ENCODE measurements at places on chromosomes 7 and 10.
A peak's percentile ranks its signal among the peaks of the same experiment; 100 is the strongest.

DNA sequence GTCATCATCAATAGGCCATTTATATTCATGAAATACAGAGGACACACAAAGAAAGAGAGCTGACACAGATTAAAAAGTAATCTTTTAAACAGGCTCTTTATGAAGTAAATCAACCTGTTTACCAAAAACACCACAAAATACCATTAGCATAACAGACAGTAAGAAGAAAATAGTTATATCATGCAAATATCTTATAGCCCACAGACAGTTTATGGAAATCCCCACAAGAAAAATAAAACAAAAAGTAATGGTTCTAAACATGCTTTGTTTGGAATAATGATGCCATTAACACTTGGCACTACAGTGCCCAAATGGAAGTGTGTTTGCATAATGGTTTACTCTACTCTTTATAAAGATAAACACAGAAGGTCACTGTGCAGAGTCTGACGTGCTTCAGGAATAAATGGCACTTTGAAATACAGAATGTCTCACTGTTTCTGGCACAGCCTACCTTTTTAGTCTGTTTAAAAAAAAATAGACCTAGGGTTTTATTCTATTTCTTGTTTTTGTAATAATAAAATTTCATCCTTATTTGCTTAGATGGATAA is 30.1 kb downstream of the SEMA3D start:
- DNase-seq = no peak

DNA sequence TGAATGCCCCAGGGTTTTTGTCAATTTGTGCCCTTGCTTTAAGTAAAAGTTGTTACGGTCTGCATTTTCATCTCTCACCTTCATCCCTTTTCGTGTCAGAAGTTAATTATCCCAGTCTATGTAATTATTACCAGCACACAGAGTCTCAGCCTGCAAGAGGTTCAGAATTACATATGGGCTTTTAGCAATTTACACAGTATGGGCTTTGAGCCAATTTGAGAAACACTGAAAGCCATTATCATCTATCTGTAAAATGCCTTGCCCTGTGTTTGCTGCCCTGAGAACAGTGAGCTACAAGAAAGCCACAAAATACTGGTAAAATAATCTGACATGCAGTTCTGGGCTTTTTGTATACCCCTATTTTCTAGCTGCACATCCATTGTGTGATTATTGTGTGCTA is 125.6 kb upstream of the STEAP4 start:
- no peak for DNase-seq

GRCh38 chr7:73903321-73904218 is 42.6 kb downstream of the TMEM270 start:
- no peak for DNase-seq

DNA sequence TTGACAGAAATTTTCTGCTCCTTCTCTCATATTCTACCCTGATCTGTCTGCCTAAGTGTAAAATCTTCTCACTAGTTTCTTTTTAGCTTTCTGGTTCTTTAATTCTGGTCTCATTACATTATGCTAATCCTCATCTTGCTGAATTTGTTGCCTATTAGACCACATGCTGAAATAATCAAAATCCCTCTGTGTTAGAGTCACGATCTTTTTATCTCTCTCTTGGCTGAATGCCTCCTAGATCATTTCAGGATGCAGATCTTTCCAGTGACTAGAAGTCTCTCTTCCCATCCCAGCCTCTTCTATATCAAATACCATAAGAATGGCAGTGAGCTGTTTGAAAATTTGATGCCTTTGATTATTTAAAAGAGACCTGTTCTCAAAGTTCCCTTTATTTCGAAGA is 661.9 kb downstream of the SORCS1 start:
- no peak for DNase-seq

- no peak for DNase-seq
These were observed 48.7 kb downstream of the UPF2 start for GRCh38 chr10:11993834-11994468.

GRCh38 chr7:108129018-108129965 is 869 bp downstream of the LAMB4 start:
- no peak for DNase-seq

DNA sequence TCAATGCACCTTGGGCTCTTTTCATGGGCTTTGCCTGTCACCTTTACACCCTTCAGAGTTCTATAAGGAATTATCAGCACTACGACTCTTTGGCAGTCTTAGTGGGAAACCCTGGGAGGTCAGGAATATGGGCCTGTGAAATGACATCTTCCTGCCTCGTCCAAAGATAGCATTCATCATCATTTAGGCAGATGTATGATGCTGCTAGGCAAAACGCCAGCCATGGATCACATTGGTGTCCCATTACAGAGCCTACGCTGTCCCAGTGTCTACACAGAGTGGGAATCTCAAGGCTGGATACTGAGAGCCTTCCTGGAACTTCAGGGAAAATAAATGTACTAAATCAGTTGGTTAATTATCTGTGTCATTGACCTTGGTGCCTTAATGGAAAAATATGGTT is 259.4 kb upstream of the CELF2 start:
- DNase-seq = peak; percentile 57

DNA sequence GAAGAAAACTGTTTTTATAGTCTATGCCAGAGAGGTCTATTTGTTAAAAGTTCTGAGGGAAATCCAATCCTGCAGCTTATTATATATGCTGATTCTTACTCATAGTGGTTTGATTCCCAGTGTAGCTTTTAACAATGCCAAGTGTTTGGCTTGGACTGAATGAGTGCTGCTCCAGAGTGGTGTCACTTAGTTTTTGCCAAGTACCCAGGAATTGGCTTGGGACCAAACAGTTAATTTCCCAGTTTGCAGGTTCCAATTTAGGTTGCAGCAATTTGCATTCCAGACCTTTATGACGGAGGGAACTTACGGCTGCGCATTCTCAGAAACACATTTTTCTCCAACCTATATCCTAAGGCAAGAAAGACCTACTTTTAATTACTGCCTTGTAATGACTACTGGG is 32.4 kb downstream of the NSUN6 start:
- no peak for DNase-seq

DNA sequence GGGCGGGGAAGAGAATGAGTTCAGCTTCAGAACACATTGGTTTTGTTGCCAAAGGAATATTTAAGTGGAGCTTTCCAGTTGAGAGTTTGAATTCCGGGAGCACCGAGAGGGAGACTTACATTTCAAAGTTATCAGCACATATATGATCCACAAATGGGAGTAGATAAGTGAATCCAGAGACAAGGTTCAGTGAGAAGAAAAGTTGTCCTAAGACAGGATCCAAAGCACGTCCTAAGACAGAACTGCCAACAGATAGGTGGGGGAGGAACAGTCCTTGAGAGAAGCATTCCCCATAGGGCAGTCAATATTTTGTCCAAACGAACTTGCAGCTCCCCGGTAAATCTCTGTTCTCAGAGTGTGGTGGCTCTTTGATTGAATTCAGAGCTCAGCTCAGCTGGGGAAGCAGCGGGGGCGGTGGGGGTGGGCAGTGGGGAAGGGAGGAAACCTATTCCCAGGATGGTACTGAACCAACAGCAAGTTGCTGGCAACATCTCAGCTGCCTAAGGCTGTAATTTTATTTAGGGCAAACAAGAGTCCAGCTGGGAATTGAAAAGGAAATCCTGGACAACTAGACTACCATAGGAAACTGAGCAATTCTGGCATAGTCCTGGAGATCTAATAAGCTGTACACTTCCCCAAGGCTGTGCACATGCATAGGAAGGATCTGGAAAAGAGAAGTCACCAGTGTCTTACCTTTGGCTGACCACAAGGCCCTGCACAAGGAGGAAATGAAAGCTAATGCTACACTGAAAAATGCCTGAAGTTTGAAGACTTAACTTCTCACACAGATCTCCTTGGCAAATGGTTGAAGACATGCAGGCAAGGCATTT is 94.2 kb upstream of the CXCL12 start:
- peak; percentile 77 for DNase-seq

DNA sequence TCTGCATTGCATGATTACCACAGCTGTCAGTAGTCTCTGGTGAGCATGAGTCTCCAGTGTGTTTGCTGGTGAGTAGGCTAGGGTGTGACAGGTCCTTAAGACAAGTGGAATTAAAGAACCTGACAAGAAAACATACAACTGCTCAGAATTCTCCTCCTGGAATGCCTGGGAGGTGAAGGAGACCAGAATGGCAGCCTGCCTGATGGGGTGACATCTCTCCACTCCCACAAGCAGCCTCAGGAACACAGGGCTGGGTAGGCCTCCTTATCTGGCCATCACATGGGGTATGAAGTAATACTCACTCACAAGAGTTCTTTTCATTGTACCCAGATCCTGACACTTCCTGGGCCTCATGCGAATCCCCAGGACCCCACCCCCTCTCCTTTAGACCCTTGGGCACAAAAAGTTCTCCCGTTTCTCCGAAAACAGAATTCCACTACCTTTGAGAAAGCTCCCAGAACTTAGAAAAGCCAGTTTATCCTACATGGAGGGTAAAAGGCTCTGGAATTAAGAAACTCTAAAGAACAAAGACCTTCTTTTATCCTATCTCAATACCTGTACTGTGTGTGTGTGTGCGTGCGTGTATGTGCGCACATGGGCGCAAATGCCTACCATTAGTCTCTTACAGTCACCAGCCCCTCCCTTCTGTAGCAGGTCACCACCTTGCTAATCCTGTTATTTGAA is 33.4 kb upstream of the C1GALT1 start:
- no peak for DNase-seq

DNA sequence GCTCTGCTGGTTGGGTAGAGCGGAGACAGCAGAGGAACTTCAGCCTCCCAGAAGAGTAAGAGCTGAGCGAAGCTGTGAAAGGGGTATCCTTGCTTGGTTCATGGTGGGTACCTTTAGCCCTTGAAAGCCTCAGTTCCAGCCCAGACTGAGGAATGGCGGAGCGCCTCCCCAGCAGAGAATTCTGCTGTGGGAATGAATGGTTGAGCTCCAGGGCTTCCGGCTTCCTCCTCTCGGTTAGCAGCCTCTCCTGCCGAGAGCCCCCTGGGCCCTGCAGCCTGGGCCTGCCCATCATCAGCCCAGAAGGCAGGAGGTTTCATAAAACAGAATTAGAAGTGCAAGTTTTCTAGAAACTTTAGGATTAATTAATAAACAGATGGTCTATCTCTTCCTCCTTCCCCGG is 79.9 kb upstream of the ANLN start:
- DNase-seq = no peak

GRCh38 chr7:18829858-18830285 is 287.6 kb downstream of the TWIST1 start:
- DNase-seq = peak; percentile 36

- no peak for DNase-seq
These were observed 123.5 kb downstream of the SORBS1 start for GRCh38 chr10:95437669-95438068.

DNA sequence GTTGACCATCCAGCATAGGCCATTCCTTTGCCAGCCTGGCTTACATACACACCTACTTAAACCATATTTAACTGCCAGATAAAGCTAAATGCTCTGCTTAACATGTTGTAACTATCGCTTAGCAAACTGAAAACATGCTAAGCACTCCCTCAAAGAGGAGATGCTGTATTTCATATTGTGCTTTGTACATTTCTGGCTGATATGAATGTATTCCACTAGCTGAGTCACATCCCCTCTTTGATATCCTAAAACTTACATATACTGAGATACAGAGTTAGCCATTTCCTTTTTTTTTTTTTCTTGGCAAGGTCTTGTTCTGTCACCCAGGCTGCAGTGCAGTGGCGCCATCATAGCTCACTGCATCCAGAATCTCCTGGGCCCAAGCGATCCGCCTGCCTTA is 99.4 kb downstream of the TPST1 start:
- DNase-seq = no peak

DNA sequence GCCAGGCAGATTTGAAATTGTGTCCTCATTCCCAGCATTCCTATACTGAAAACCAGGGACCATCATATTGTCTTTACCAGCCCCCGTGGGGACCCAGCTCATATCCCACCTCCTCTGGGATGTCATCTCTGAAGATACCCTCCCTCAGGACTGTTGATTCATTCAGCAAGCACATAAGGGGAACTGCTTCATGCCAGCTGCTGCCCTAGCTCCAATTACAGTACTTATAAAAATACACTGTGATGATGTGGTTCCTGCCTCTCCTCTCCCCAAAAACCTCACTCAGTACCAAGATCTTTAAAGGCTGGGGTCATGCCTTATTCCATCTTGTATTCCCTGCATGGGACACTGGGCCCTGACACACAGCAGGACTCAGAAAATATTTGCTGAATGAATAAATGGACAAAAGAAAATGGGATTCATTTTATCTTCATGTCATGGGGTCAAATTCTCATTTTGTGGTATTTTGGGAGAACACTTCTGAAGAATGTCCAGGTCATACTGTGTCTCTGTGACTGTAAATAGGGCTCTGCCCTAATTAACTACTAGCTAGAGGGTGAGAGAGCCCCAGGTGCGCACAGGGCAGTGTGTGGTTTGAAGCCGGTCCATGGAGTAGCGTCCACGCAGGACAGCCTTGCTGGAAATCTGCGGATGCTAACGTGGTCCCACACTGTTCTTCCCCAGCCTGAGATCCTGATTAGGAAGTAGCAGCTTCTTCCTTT is 29.0 kb upstream of the DAGLB start:
- DNase-seq = no peak

- no peak for DNase-seq
These were observed 113.5 kb upstream of the SDK1 start for GRCh38 chr7:3187444-3188040.

DNA sequence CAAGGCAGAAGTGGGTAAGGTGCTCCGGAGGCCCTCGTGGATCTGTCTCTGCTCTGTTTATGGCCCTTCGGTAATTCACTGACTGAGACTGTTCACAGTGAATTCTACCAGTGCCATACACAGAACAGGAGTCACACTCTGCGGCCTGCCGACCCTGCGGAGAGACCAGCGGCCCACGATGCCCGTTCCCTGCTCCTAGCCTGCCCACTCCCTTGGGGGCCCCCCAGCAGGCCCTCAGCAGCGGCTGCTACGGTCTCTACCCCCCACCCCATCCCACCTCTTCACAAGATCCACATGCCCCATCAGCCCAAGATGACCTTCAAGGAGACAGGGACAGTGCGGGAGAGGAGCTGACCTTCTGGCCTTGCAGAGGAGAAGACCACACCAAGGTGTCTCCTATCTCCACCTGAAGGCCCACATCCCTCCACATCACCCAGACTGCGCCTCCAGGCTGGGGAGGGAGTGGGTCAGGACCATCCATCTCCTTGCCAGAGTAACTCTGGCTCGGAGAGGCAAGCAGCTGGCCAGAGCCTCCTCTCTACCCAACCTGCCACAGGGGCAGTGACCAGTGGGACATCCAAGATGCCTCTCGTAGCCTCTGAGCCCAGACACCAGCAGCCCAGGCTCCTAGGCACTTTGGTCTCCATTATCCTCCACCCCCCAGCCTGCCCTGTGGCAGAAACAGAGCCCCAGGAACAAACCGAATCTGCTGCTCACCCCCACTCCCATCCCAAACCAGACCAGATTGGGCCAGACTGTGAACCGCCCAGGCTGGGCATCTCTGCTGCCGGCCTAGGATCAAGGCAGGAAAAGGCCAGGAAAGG is 163.6 kb downstream of the NRF1 start:
- no peak for DNase-seq

DNA sequence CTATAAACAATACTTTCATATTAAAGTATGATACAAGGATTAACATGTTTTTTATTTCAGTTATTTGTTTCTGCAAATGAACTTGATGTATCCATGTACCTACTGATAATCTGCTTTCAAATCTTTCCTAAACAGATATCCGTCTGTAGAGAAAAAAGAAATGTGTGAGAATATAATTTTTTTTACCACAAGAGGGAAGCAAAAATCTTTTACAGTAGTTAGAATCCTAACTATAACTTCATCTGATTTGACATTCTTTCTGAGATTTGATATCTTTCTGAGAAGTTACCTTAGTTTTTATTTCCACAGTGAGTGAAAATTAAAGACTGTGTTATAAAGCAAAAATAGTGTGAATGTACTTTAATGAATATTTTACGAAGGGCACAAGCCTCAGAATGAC is 203.9 kb upstream of the PCLO start:
- DNase-seq = no peak
